Stimulated activated CD8-positive, alpha-beta memory T cell treated with anti-CD3 and anti-CD28 coated beads, Interleukin-2, amount 100 ng/mL, for 1 hour (primary cell): ENCODE measurements at places on chromosomes 13 and 19.

DNA sequence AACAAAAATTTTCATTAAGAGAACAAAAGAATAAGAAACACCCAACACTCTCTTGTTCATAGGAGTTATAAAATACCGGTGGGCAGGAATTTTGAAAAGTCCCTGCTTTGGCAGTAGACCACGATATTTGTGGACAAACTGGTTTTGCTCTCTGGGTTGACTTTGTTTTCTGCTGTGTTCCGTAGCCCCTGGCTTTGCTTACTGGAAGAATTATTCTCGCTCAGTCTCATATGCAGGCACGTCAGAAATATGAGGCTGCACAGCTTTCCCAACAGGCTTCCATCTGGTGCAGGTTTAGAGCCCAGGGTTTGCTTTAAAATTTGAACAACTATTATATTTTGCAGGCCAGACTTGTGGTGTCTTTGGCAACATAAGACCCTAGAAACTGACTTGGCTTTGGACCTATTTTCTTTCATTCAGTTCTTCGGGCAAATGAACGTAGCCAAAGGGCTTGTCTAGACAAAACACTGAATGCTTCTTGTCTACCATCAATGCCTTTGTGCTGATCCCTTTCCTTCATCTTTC is 2012.6 kb downstream of the PCDH9 start:
- DNase-seq: no peak

DNA sequence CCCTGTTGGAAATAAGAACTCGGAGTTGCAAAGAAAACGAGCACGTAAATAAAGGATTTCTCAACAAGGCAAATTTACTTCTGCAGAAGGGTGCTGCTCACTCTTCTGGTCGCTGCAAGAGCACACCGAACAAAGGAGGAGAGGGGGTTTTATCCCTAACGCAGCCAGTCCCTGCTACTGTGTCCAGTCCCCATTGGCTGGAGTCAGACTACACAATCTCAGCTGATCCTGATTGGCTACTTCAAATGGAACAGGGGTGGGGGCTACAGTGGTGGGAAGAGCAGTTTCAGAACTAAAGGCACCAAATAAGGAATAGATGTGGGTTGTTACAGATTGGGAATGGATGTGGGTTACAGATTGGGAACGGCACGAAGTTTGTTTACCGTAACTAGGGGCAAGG is 63.9 kb upstream of the MCF2L start:
- no peak for DNase-seq

DNA sequence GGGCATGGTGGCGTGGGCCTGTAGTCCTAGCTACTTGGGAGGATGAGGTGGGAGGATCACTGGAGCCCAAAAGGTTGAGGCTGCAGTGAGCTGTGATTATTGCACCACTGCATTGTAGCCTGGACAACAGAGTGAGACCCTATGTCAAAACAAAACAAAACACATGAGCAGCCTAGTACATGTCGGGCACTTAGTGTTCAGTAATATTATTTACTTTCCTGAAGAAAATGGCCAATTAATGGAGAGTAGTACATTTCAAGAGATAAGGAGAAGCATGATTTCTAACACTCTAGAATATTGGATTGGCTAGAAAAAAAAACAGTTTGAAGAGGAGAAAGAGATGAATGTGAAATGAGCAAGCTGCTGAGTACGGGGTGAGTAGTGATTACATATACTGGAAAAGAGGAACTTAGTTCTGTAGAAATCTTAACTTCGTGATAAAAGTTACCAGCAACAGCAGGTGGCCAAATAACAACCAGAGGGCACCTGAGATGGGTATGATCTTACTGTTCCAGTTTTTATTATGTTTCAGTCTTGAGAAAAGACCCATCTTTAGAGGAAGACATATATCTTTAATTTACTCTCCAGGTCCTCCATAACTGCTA is 36.2 kb downstream of the SPATA13 start:
- no peak for DNase-seq

GRCh38 chr19:8307400-8307964 is 676 bp downstream of the CD320 start:
- no peak for DNase-seq

GRCh38 chr13:75689686-75690085 is 53.6 kb downstream of the LMO7 start:
- DNase-seq: no peak

- no peak for DNase-seq
Observed at GRCh38 chr13:75072368-75072767, 409.6 kb downstream of the TBC1D4 start.
